Activated CD8-positive, alpha-beta memory T cell treated with anti-CD3 and anti-CD28 coated beads, Interleukin-2, amount 10 ng/mL, durations not matched to agents 7 days and 5 days (primary cell): ENCODE measurements at places on chromosomes 12 and 14.

GRCh38 chr12:63498239-63498638 is 170.1 kb downstream of the DPY19L2 start:
- no peak for DNase-seq

DNA sequence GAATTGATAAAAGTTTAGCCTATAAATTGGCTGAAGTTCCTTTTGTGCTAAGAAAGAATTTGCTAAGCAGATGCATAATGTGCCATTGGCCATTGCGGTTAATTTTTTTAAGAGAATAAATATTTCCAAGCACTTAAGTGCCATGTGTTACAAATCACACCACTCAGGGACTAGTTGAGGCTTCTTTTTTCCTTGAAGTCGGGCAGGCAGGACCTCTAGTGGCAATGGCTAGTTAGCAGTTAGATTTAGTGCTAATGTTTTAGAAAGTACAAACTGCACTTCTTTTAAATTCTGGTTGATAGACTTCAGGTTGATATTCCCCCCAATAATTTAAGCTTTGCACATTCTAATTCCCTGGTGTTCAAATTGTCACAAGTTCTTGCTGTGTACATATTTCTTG is 294.3 kb downstream of the APAF1 start:
- DNase-seq, result no peak

DNA sequence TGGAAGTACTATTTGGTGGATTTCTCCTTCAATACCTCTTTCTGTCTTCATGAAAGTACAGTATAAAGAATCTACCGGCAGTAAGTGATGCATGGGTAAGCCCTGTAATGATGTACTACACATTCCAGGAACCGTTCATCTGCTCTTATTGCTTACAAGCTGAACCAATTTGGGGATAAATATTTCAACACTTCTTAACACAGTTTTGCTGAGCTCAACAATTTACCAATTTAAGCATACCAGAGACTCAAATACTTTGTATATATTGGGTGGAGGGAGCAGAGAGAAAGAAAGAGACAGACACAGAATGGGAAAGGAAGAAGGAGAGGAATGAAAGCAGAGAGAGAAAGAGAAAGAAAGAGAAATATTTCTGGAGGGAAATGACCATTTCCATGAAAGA is 821.1 kb upstream of the FLRT2 start:
- no peak for DNase-seq

DNA sequence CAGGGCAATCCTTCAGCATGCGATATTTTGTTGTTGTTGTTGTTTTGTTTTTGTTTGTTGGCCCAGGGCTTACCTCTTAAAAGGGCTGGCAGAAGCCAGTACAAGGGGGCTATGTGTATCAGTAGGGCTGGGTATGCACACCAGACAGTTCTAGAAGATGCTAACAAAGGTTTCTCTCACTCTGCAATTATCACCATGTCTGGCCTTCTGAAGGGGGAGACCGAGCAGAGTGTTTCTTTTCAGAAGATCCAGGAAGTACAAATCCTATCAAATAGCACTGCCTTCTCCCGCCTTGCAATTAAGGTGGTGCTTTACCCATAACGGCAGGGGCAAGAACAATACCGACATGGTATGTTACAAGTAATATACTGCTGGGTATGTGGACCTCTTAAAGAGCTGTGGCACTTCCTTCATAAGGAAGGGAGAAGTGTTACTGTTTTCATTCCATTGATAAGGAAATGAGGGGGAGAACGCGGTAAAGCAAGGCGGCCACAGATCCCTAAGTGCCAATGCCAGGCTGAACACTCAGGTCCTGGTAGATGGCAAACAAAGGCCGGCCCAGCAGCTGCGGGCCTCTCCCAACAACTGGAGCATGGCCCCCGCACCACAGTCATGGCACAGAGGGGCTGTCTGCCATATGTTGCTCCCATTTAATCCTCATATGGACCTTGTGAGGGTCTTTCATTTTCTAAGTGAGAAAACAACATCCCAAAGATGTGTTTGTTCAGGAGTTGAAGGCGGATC is 19.2 kb upstream of the CACNA2D4 start:
- DNase-seq, result no peak

DNA sequence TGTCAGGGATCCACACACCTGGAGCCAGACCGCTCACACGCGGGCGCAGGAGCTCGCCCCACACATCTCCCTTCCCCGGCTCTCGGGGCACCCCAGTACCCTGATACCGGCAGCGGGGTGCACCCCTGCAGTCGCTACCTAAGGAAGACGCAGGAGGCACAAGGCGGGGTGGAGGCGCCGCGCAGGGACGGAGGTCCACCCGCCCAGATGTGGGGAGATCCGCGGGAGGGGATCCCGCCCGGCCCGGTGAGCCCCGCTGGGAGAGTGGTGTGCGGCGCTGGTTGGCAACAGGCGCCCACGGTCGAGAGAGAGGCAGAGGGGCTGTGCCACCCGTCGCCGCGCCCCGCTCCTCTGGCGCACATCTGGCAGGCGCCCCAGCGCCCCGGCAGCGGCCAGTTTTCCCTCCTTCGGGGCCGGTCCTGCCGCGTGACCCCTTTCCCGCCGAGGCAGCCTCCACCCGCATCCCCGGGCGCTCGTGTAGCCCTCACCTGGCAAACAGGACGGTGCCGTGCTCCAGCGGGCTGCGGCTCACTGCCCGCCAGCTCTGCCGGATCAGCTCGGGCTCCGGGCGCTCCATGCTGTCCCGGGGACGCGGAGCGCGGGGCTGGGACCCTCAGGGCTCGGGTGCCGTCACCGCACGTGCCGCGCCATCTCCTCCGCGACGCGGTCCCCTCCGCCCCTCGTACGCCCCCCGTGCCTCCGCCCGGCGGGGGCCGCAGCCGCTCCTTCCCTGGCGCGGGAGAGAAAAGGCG is 469 bp downstream of the NGB start:
- no peak for DNase-seq
